ENCODE measurements at places on chromosomes 11 and 22.

- H3K4me3 ChIP-seq, result no peak overlapping the region
- H3K27ac ChIP-seq, result no peak overlapping the region
- peaks cover 16% of the 10 kb centered on the region for H3K36me3 ChIP-seq
- H3K4me1 ChIP-seq, result no peaks in the 10 kb centered on the region
Observed at GRCh38 chr11:117839936-117840813, 15.6 kb upstream of the FXYD2 start.

DNA sequence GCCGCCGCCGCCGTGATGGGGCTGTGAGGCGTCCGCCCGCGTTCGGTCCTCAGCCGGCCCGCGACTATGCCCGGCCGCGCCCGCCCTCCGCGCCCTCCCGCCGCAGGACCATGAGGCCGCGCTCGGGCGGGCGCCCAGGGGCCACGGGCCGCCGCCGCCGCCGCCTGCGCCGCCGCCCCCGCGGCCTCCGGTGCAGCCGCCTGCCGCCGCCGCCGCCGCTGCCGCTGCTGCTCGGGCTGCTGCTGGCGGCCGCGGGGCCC lies 215 bp downstream of the ZNRF3 start:
- no peaks in the 10 kb centered on the region for H3K36me3 ChIP-seq
- no peaks in the 10 kb centered on the region for H3K4me1 ChIP-seq
- H3K27me3 ChIP-seq, result no peaks in the 10 kb centered on the region
- H3K4me3 ChIP-seq, result peak overlapping the region; percentile 73

- H3K27me3 ChIP-seq, result no peaks in the 10 kb centered on the region
- no peak overlapping the region for H3K4me3 ChIP-seq
- peak overlapping the region; percentile 36 for H3K27ac ChIP-seq
- H3K4me1 ChIP-seq, result peaks cover 8% of the 10 kb centered on the region
- H3K36me3 ChIP-seq, result no peaks in the 10 kb centered on the region
Observed at GRCh38 chr11:19849947-19850593, 137.4 kb downstream of the NAV2 start.

DNA sequence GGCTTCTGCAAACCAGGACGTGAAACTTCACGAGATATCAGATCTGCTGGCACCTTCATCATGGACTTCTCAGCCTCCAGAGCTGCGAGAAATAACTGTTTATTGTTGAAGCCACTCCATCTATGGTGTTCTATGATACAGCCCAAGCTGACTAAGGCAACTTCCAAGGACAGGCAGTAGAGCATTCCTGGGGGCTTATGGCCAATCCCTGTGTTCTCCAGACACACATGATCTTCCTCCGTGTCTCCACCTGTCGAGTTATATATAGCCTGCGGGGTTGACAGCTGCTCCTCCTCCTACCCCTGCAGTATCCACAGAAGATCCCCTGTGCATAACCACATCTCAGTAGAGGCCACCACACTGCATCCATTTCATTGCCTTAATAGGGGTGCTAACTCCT lies 11.0 kb downstream of the TP53AIP1 start:
- H3K27ac ChIP-seq, result no peak overlapping the region
- peaks cover 2% of the 10 kb centered on the region for H3K4me1 ChIP-seq
- H3K36me3 ChIP-seq, result no peaks in the 10 kb centered on the region
- H3K27me3 ChIP-seq, result no peaks in the 10 kb centered on the region
- no peak overlapping the region for H3K4me3 ChIP-seq

DNA sequence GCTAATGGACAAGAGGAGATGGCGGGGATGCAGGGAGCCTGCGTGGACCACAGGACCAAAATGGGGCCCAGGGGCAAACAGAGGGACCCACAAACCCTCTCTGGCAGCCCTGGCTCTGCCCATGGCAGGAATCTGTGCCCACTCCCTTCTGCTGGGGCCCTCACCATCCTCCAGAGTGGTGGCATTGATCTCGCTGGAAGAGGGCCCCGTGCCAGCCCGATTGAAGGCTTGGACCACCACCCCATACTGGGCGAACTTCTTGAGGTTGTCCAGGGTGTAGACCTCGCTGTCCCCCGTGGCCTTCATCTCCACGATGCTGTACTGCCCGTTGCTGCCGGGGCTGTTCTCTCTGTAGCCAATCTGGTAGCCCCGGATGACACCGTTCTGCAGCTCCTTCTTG lies 137.1 kb downstream of the CEP164 start:
- no peaks in the 10 kb centered on the region for H3K4me1 ChIP-seq
- no peaks in the 10 kb centered on the region for H3K36me3 ChIP-seq
- H3K27ac ChIP-seq, result no peak overlapping the region
- H3K4me3 ChIP-seq, result no peak overlapping the region
- peaks cover 2% of the 10 kb centered on the region for H3K27me3 ChIP-seq
- no peak for DNase-seq

- no peak overlapping the region for H3K27ac ChIP-seq
- H3K27me3 ChIP-seq, result no peaks in the 10 kb centered on the region
- no peaks in the 10 kb centered on the region for H3K4me1 ChIP-seq
- DNase-seq, result no peak
- H3K36me3 ChIP-seq, result no peaks in the 10 kb centered on the region
Observed at GRCh38 chr11:41309716-41310115, 149.7 kb downstream of the LRRC4C start.

DNA sequence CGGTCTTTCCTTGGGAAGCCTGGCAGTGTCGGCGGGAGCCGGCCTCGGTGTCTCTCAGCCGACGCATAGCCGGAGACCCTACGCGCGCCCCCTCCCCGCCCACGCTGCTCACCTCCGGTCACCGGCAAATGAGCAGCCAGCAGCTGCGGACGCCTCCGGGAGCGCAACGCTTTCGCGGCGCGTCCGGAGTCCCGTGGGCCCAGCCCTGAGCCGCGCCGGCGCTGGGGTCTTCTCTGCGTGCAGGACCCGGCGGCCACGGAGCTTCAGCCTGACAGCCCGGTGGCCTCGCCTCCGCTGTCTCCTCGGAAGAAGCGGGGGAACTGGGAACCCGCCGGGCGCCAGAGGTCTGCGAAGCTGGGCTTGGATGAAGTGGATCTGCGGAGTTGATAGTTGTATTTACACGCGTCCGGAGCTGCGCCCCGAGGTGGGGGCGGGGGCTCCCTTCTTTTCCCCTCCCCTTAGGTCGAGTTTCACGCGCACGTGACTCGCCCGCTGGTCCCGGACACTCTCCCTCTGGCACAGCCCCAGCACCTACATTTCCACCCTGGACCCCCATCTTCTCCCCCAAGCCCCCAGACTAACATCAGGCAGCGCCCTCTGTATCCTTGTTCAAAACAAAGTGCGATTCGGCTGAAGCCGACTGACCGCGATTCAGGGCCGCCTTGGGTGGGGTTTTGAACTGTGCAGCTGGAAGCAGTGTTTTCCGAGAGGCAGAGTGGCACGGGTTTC lies at the start of gene SLC43A1:
Gene SLC43A1 (minus strand): TSS at position 371 of the 729 bp plus-strand sequence. CDS start 1,591 bp downstream, outside the sequence.
- no peaks in the 10 kb centered on the region for H3K27me3 ChIP-seq
- DNase-seq, result peak; percentile 63
- peak within 1 kb of the TSS; percentile 74 for H3K4me3 ChIP-seq
- peaks cover 4% of the 10 kb centered on the region for H3K4me1 ChIP-seq

- H3K4me1 ChIP-seq, result no peaks in the 10 kb centered on the region
- no peak for DNase-seq
- H3K36me3 ChIP-seq, result peaks cover 8% of the 10 kb centered on the region
- H3K4me3 ChIP-seq, result no peak overlapping the region
Observed at GRCh38 chr11:76140912-76141574, 65.3 kb downstream of the WNT11 start.

- no peaks in the 10 kb centered on the region for H3K36me3 ChIP-seq
- H3K27me3 ChIP-seq, result no peaks in the 10 kb centered on the region
- no peak overlapping the region for H3K27ac ChIP-seq
- no peak for DNase-seq
- H3K4me1 ChIP-seq, result peaks cover 13% of the 10 kb centered on the region
Observed at GRCh38 chr11:76035020-76035419, 171.3 kb downstream of the WNT11 start.

GRCh38 chr11:8790968-8791367 lies 108.4 kb downstream of the RPL27A start:
- H3K36me3 ChIP-seq, result no peaks in the 10 kb centered on the region
- peaks cover 14% of the 10 kb centered on the region for H3K4me1 ChIP-seq
- H3K27me3 ChIP-seq, result no peaks in the 10 kb centered on the region
- no peak overlapping the region for H3K27ac ChIP-seq
- DNase-seq, result no peak

DNA sequence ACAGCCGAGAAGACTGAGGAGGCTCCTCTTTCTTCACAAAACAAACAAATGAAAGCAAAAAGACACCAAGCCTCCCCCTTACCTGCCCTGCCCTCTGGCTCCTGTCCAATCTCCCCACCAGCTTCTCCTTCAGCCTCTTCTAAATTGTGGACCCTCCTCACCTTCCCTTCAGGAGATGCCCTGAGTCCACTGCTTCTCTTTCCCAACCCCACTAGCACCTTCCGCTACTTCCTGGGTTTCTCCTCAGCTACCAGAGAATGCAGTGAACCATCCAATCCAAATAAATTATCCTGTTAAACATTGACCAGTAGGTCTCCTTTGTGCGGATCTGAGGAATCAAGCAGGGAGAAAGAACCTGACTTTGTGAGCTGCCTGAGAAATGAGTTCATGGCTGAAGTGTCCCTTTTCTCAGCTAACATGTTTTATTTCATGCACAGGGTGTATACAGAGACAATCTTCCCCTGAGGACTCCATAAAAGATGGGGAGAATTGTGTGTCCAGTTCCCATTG lies 63.2 kb upstream of the VPREB1 start:
- DNase-seq, result peak; percentile 44
- H3K27me3 ChIP-seq, result no peaks in the 10 kb centered on the region
- no peak overlapping the region for H3K27ac ChIP-seq
- H3K4me3 ChIP-seq, result no peak overlapping the region
- H3K36me3 ChIP-seq, result no peaks in the 10 kb centered on the region
- no peaks in the 10 kb centered on the region for H3K4me1 ChIP-seq

DNA sequence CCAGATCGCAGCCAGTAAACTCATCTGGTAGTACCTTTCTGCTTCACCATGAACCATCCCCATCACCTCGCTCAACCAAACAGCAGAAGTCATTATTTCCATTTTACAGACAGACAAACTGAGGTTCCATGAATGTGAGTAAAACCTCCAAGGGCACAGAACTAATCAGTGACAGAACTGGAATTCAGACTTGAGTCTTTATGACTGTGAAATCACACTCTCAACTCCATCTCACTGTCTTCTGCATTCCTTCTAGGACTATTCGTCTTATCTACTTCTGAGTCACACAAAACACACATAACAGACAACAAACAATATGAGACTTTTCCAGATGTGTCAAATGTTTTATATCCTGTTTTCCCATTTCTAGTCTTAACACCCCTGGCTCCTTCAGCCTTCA lies 9.3 kb upstream of the NUP50 start:
- no peaks in the 10 kb centered on the region for H3K27me3 ChIP-seq
- H3K4me3 ChIP-seq, result peak overlapping the region; percentile 15
- peaks cover 19% of the 10 kb centered on the region for H3K36me3 ChIP-seq
- no peak overlapping the region for H3K27ac ChIP-seq
- H3K4me1 ChIP-seq, result peaks cover 3% of the 10 kb centered on the region

DNA sequence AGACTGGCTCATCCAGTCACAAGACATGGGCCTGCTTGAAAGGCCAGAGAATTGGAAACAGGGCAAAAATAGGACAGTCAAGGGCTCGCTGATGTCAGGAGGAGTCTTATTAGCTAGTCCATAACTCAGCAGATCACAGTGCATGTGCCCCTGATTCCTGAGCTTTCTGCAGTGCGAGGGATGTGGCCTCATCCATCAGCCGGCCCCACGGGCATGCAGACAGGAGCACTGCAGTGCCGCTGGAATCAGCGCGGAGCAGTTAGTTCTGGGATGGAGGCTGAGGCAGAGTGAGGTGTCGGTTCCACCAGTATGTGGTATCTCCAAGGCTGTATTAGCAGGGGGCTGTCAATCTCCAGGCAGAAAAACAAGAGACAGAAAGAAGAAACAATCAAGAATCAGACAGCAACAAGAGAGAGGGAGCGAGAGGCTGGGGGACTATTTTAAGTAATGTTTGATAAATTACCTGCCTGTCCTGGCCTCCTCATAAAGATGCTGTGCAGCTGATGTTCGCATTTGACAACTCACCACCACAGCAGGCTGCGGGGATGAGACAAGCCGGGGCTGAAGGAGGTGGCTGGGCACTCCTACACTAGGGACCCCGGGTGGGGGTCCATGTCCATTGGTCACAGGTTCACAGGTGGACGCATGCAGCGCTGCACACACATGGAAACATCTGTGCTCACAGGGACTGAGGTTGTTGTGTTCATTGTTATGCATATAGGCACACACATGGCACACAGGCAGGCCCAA lies 167.2 kb downstream of the TRIM29 start:
- no peaks in the 10 kb centered on the region for H3K36me3 ChIP-seq
- DNase-seq, result no peak
- no peaks in the 10 kb centered on the region for H3K4me1 ChIP-seq
- no peak overlapping the region for H3K27ac ChIP-seq
- H3K27me3 ChIP-seq, result no peaks in the 10 kb centered on the region
- no peak overlapping the region for H3K4me3 ChIP-seq

GRCh38 chr11:78810559-78811009 lies 235.9 kb upstream of the NARS2 start:
- no peak overlapping the region for H3K4me3 ChIP-seq
- DNase-seq, result peak; percentile 63
- H3K27me3 ChIP-seq, result no peaks in the 10 kb centered on the region
- H3K4me1 ChIP-seq, result peaks cover 38% of the 10 kb centered on the region

- DNase-seq, result no peak
- H3K4me3 ChIP-seq, result no peak overlapping the region
- H3K27me3 ChIP-seq, result no peaks in the 10 kb centered on the region
- H3K4me1 ChIP-seq, result peaks cover 17% of the 10 kb centered on the region
Observed at GRCh38 chr22:39284983-39285382, 34.4 kb downstream of the RPL3 start.

GRCh38 chr22:39471381-39472141 lies 14.7 kb downstream of the MGAT3 start:
- H3K27me3 ChIP-seq, result no peaks in the 10 kb centered on the region
- DNase-seq, result peak; percentile 64
- H3K4me3 ChIP-seq, result no peak overlapping the region
- peaks cover 1% of the 10 kb centered on the region for H3K36me3 ChIP-seq
- H3K4me1 ChIP-seq, result peaks cover 2% of the 10 kb centered on the region
- peak overlapping the region; percentile 67 for H3K27ac ChIP-seq

DNA sequence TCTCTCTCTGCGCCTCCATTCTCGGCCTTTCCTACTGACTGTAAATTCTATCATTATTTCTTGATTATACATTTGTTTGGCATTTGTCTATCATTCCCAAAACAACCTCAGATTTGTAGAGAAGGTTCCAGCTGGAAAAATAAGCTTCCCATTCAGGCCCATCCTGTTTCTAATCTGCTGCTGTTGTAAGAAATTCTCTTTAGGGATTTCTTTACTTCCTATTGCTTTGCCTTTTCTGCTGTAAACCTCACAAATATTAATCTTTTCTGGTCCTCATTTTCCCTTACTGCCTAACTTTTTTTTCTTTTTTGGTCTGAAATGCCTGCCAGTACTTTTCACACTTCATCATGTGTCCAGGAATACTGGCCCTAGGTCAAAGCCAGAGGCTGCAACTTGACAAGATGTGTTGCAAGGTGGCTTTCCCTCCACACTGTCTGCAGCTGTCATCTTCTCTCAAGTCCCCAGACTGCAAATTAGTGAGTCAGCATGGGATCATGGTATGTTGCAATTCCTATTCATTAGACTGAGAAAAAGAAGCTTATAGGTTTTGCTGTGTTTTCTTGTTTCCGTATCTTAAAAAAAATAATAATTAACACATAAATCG lies 858.7 kb upstream of the CHORDC1 start:
- H3K27me3 ChIP-seq, result no peaks in the 10 kb centered on the region
- H3K4me3 ChIP-seq, result no peak overlapping the region
- H3K36me3 ChIP-seq, result no peaks in the 10 kb centered on the region
- H3K4me1 ChIP-seq, result no peaks in the 10 kb centered on the region
